Progenitor cell of endocrine pancreas (in vitro differentiated cells): ENCODE measurements at places on chromosomes 2 and 18.
A peak's percentile ranks its signal among the peaks of the same experiment; 100 is the strongest.

- no peaks in the 10 kb centered on the region for H3K4me1 ChIP-seq
- no peaks in the 10 kb centered on the region for H3K27me3 ChIP-seq
- H3K27ac ChIP-seq: no peak overlapping the region
These were observed 211.4 kb upstream of the THUMPD2 start for GRCh38 chr2:39990335-39990900.

GRCh38 chr2:23503682-23504081 lies 118.7 kb downstream of the KLHL29 start:
- peaks cover 42% of the 10 kb centered on the region for H3K27me3 ChIP-seq
- H3K4me1 ChIP-seq: peaks cover 36% of the 10 kb centered on the region
- peak overlapping the region; percentile 18 for H3K27ac ChIP-seq
- H3K4me3 ChIP-seq: no peak overlapping the region

- no peak overlapping the region for H3K27ac ChIP-seq
- H3K4me3 ChIP-seq: no peak overlapping the region
- no peak for DNase-seq
- peaks cover 3% of the 10 kb centered on the region for H3K36me3 ChIP-seq
- no peaks in the 10 kb centered on the region for H3K27me3 ChIP-seq
These were observed 716.8 kb downstream of the SUCLG1 start for GRCh38 chr2:83742117-83742782.

DNA sequence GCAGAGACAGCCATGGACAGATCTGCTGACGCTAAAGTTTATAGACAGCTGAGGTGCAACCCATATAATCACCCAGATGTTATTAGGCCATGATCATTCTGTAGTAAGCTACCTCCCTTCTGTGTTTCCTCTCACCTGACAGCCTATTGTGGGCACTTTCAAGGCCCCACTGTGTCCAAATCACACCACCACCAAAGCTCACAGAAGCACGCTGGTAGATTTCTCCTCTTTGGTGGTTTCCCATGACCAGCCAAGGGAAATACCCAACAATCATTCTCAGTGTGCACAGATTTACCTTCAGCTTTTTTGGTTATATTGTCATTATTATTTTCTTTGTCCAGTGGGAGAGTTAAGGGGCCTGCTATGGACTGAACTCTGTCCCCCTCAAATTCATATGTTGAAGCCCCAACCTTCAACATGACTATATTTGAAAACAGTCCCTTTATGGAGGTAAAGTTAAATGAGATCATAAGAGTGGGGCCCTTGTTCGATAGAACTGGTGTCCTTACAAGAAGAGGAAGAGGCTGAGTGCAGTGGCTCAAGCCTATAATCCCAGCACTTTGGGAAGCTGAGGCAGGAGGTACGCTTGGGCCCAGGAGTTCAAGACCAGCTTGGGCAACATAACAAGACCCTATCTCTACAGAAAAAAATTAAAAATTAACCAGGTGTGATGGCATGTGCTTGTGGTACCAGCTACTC lies 74.0 kb upstream of the MSH6 start:
- DNase-seq: no peak
- no peaks in the 10 kb centered on the region for H3K27me3 ChIP-seq
- H3K4me3 ChIP-seq: no peak overlapping the region
- H3K36me3 ChIP-seq: no peaks in the 10 kb centered on the region
- H3K27ac ChIP-seq: no peak overlapping the region
- H3K4me1 ChIP-seq: no peaks in the 10 kb centered on the region

DNA sequence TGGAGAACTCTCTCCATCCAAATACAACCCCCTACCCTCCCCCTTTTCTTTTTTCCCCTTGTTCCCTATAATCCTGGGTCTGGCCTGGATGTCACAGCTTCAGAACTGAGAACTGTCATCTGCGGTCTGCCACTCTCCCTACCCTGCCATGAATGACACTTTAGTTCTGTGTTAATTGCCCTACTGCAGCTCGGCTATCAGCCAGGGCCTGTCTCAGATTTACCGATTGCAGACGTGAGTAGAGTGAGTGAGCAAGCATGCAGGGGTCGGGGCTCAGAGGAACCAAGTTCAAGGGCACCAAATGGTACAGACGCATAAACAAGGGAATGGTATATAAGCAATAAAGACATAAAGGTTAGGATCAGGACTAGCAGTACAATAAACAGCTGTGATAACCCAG lies 967.8 kb downstream of the BCL11A start:
- no peak overlapping the region for H3K27ac ChIP-seq
- H3K4me3 ChIP-seq: no peak overlapping the region
- no peaks in the 10 kb centered on the region for H3K27me3 ChIP-seq
- no peak for DNase-seq

DNA sequence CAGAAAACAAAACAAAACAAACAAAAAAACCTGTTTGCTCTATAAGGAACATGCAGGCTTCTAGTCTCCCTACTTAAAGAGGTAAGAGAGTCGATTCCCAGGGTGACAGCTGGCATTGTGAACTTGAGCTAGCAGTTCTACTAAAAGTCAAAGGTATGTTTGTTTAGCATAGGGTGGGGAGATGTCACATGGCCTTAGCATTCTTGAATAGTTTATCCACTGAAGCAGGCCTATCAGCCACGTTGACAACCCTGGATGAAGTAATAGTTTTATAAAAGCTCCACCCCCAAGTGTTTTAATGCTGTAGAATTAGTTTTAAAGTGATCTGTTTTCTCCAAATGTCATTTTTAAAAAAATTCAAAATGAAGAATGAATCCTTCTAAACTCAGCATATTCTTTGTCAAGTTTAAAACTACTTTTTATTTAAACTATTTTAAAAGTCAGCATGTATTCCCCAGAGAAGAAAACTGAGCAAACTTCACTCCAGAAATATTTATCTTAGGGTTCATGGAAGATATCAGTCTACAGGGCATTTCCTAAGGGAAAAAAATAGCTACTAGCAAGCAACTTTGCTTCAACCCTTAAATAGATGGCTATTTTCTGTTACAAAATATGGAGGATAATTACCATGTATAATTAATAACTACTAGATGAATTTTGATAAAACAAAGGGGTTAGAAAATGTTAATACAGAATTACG lies 1.7 kb downstream of the MYOM1 start:
- peak overlapping the region; percentile 36 for H3K4me3 ChIP-seq
- DNase-seq: no peak

DNA sequence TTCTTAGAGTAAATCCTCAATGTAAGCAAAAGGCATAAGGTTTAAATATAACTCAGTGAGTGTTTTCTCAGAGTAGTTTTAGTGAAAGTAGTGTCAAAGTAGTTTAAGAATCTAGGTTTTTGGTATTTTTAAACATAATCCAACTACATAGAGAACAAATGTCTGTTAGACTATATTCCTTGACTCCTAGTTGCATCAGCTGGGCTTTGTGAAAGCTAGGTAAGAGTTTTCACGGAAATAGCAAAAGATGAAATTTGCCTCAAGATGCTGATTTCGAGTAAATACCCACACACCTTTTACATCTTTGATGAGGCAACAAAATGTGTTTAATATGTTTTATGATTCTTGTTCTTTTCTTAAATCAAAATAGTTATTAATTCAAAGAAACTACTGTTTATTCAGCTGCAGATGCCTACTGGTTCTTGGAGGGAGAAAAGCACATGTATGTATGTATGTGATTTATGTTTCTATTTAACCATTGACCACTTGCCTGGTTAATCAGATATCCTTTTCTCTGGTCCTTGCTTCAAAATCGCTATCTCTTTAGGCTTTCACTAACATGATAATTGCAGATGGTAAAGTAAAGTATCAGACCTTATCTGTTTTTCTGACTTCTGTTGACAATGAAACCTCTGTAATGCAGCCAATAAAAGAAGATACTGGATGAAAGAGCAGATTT lies 117.4 kb upstream of the NOSTRIN start:
- no peak for DNase-seq
- no peak overlapping the region for H3K27ac ChIP-seq
- no peak overlapping the region for H3K4me3 ChIP-seq
- peaks cover 11% of the 10 kb centered on the region for H3K4me1 ChIP-seq

- H3K4me1 ChIP-seq: peaks cover 29% of the 10 kb centered on the region
- no peak overlapping the region for H3K4me3 ChIP-seq
- DNase-seq: no peak
- H3K36me3 ChIP-seq: no peaks in the 10 kb centered on the region
- no peak overlapping the region for H3K27ac ChIP-seq
These were observed 50.3 kb downstream of the ARL4C start for GRCh38 chr2:234446404-234447076.

- no peak overlapping the region for H3K4me3 ChIP-seq
- H3K27me3 ChIP-seq: peaks cover 20% of the 10 kb centered on the region
- H3K4me1 ChIP-seq: peaks cover 5% of the 10 kb centered on the region
- no peaks in the 10 kb centered on the region for H3K36me3 ChIP-seq
These were observed 757.2 kb downstream of the GALR1 start for GRCh38 chr18:78006774-78007260.

- H3K4me1 ChIP-seq: peaks cover 35% of the 10 kb centered on the region
- H3K27me3 ChIP-seq: no peaks in the 10 kb centered on the region
- H3K36me3 ChIP-seq: peaks cover 38% of the 10 kb centered on the region
- no peak for DNase-seq
- no peak overlapping the region for H3K27ac ChIP-seq
These were observed 134.5 kb downstream of the NCK2 start for GRCh38 chr2:105879106-105879802.

DNA sequence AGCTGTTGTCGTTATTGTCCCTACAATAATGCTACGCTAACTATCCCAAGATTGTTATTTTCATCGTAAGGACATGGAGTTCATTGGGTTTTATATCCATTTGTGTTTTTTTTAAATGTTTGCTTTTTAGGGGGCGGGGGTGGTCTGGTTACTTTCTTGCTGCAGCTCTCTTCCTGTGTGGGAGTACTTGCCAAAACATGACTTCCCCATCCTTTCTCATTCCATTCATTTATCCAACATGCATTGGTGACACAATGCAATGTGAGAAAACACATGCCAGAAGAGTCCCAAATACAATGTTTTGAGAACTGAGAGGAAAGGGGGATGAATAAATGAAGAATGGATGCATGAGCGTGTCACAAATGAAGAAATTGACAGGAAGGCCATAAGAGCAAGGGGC lies 55.9 kb downstream of the E2F6 start:
- no peak overlapping the region for H3K4me3 ChIP-seq
- no peaks in the 10 kb centered on the region for H3K36me3 ChIP-seq
- H3K27me3 ChIP-seq: peaks cover 9% of the 10 kb centered on the region
- no peak for DNase-seq
- H3K27ac ChIP-seq: no peak overlapping the region
- peaks cover 6% of the 10 kb centered on the region for H3K4me1 ChIP-seq

DNA sequence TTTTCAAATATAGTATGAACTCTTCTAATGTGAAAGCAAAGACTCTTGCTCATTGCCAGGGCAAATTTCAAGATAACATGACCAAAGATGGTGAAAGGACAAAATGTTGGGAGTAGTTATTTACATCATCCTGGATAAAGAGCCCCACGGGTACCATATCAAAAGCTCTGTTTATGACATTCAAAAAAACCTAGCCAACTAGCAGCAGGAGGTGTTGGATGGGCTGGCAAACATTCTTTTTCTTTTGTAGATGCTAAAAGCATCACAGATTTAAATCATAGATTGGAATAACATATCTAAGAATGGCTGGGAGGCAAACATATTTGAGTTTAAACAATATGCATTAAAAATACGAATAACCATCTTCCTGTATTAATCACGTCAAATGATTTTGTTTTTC lies 153.5 kb downstream of the ICOS start:
- H3K4me3 ChIP-seq: no peak overlapping the region
- H3K36me3 ChIP-seq: peaks cover 3% of the 10 kb centered on the region
- H3K4me1 ChIP-seq: no peaks in the 10 kb centered on the region
- H3K27me3 ChIP-seq: no peaks in the 10 kb centered on the region
- DNase-seq: no peak
- H3K27ac ChIP-seq: no peak overlapping the region

DNA sequence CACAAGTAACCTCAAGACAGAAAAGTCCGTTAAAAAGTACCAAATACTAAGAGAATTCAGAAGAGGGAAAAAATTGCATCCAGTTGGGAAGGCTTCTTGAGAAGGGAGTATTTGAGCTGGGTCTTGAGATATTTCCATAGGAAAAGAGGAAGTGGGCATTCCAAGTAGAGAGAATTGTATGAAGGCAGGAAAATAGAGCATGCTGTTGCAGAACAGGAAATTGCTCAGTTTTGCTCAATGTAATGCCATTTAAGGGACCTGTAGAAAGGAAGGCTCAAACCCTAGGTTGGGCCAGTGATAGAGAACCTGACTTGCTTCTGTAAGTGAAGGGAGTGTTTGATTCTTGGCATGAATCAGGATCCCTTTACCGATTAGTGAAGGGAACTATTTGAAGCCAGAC lies 1.0 kb upstream of the ZC3H8 start:
- peaks cover 5% of the 10 kb centered on the region for H3K4me1 ChIP-seq
- peak overlapping the region; percentile 81 for H3K4me3 ChIP-seq
- DNase-seq: no peak

DNA sequence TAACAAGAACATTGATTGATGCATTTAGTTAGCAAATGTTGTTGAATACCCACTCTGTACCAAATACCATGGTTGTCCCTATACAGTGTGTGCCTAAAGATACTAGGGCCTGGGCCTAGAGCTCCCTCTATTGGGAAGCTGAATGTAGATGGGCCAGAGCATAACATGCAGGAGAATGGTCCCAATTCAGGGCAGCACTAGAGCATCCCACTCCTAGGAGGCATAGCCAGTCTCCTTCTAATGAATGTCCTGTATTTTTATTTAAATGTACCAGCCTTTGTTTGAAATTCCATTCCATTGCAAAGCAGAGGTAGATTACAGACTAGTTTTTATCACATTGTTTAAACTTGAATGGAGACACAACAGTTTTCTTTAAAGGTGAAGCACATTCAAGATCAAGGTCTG lies 90.6 kb downstream of the FEZ2 start:
- H3K4me3 ChIP-seq: no peak overlapping the region
- no peak overlapping the region for H3K27ac ChIP-seq
- DNase-seq: peak; percentile 19
- peaks cover 21% of the 10 kb centered on the region for H3K4me1 ChIP-seq
